ENCODE measurements at places on chromosomes 4 and X. TPM values are rescaled to one million over a fixed set of nuclear protein-coding genes. Genes with fewer than 3 reads are reported as not detected.

The NDNF gene
- 24.5 TPM for total RNA-seq

The EFHC2 gene
- 6.1 TPM for total RNA-seq

The F11 gene
- not detected for total RNA-seq

The CT45A2 gene
- total RNA-seq = not detected

The ERVMER34-1 gene
- 1.5 TPM for total RNA-seq

The UGT2B17 gene
- not detected for total RNA-seq

The HPSE gene
- 0.90 TPM for total RNA-seq

The MAP3K15 gene
- 0.26 TPM for total RNA-seq

The JADE3 gene
- total RNA-seq = 9.0 TPM

The SYTL5 gene
- total RNA-seq = 4.4 TPM

The MID2 gene
- 24.6 TPM for total RNA-seq

The TLR1 gene
- 17.2 TPM for total RNA-seq

The TTC29 gene
- total RNA-seq = 0.37 TPM

The SHROOM4 gene
- total RNA-seq = 9.4 TPM

The VCX3B gene
- not detected for total RNA-seq

The TMEM255A gene
- 1.3 TPM for total RNA-seq

The RBM46 gene
- total RNA-seq = not detected

The FRMPD4 gene
- 0.85 TPM for total RNA-seq

The GAGE13 gene
- not detected for total RNA-seq

The FAT1 gene
- 215 TPM for total RNA-seq

The STPG2 gene
- 1.0 TPM for total RNA-seq

The ARMCX1 gene
- 71.3 TPM for total RNA-seq

The MBTPS2 gene
- total RNA-seq = 20.7 TPM

The TIMM8A gene
- total RNA-seq = 4.6 TPM

The GLOD5 gene
- total RNA-seq = not detected

The MAN2B2 gene
- total RNA-seq = 11.1 TPM

The UCHL1 gene
- total RNA-seq = 37.2 TPM

The FOXR2 gene
- not detected for total RNA-seq

The EVC gene
- 27.2 TPM for total RNA-seq

The CXorf66 gene
- total RNA-seq = not detected

The MAGEA11 gene
- total RNA-seq = not detected

The PRR32 gene
- total RNA-seq = 1.3 TPM

The BLTP1 gene
- total RNA-seq = 221 TPM

The BEND4 gene
- 2.1 TPM for total RNA-seq

The MAGEE2 gene
- 0.74 TPM for total RNA-seq

The NPNT gene
- 50.6 TPM for total RNA-seq

The NDST4 gene
- total RNA-seq = 1.0 TPM

The AR gene
- 25.1 TPM for total RNA-seq

The GALNTL6 gene
- total RNA-seq = 1.5 TPM

The ZDHHC15 gene
- 8.0 TPM for total RNA-seq

The RADX gene
- 7.3 TPM for total RNA-seq

The DSPP gene
- total RNA-seq = not detected

The NUDT9 gene
- 16.6 TPM for total RNA-seq

The MAML3 gene
- 6.7 TPM for total RNA-seq

The RHOH gene
- 1.6 TPM for total RNA-seq

The TBC1D9 gene
- 68.0 TPM for total RNA-seq

The GAB3 gene
- 8.0 TPM for total RNA-seq

The GUCY1B1 gene
- 34.5 TPM for total RNA-seq

The RAB33A gene
- 2.5 TPM for total RNA-seq

The USP26 gene
- total RNA-seq = not detected

The TMEM150C gene
- 10.2 TPM for total RNA-seq

The SOWAHD gene
- 0.26 TPM for total RNA-seq

The SPANXN4 gene
- not detected for total RNA-seq

The FABP2 gene
- total RNA-seq = not detected

Data from urinary bladder (tissue), 4 donors.